ENCODE measurements at places on chromosomes 6 and 20. TPM values are rescaled to one million over a fixed set of nuclear protein-coding genes. Genes with fewer than 3 reads are reported as not detected.

GRCh38 chr6:158213925-158214674, 46.0 kb downstream of the GTF2H5 start:
- no peaks in the 10 kb centered on the region for H3K27me3 ChIP-seq
- no peaks in the 10 kb centered on the region for H3K36me3 ChIP-seq
- no peak for DNase-seq
- H3K27ac ChIP-seq = no peak overlapping the region
- H3K4me1 ChIP-seq = peaks cover under 1% of the 10 kb centered on the region

The CCN2 gene
- 75.5 TPM for total RNA-seq

- DNase-seq = no peak
- H3K36me3 ChIP-seq = no peaks in the 10 kb centered on the region
These were observed 397.3 kb downstream of the LAMA2 start for GRCh38 chr6:129280293-129280644.

DNA sequence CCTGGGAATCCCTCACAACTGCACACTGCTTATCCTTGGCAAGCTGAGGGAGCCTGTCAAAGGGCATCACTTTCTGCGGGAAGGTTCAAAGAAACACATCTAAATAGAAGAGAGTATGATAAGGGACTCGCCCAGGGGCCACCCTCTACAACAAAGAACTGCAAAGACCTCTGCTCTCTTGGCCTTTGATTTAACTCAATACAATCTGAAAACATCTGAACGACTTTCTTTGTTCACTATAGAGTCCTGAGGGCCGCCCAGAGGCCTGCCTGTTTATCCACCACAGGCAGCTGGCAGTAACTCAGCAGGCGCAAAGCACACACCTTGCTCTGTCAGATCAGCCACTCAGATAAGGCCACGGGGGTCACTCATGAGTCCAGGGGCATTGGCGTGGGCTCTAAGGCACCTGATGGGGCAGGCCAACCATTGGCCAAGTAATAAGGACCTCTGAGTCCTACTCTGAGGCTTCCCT, 139.3 kb downstream of the UNC5CL start:
- H3K4me1 ChIP-seq = peaks cover 10% of the 10 kb centered on the region
- H3K27me3 ChIP-seq = no peaks in the 10 kb centered on the region
- H3K27ac ChIP-seq = no peak overlapping the region
- no peaks in the 10 kb centered on the region for H3K36me3 ChIP-seq
- no peak for DNase-seq

The SIRPB2 gene
- not detected for total RNA-seq

DNA sequence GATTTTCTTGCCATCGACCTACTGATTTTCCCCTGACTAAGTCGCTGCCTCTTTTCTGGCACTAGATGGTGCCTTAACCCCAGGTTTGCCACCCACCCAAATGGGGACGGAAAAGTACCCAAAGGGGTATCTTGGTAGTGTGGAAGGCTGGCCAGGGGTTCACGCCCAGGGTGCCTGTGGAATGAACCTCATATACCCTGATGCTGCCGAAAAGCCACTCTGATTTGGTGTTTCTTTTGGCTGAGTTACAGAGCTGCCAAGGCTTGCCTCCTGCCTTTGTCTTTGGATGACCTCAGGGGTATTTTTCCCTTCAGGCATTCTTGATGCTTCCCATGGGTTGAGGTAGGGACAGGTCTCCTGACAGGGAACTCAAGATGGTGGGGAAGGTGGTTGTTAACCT, 78.1 kb downstream of the MAP3K7 start:
- no peak overlapping the region for H3K27ac ChIP-seq
- H3K27me3 ChIP-seq = no peaks in the 10 kb centered on the region
- no peak for DNase-seq

- H3K36me3 ChIP-seq = peaks cover 5% of the 10 kb centered on the region
- no peak for DNase-seq
- H3K27me3 ChIP-seq = no peaks in the 10 kb centered on the region
- H3K27ac ChIP-seq = no peak overlapping the region
- no peak overlapping the region for H3K4me3 ChIP-seq
These were observed 56.9 kb downstream of the LYRM2 start for GRCh38 chr6:89581689-89582088.

DNA sequence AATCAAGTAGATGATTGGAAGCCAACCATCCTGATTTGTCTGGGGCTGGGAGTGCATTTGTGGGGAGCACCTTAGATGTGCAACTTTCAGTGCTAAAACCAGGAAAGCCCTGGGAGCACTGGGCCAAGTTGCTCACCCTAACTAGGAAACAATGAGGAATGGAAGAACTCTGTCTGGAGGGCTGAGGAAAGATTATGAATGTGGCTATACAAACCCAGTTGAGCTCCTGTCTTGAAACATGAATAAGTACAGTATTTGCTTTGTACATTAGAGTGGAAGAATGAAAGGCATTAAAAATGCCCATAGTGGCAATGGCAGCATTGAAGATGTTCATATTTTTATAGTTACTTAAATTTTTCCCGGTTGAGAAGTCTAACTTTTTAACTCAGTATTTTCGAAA, 121.1 kb downstream of the HDGFL1 start:
- H3K4me3 ChIP-seq = no peak overlapping the region
